H1 (cell line): ENCODE measurements at places on chromosomes 7 and 10. TPM values are rescaled to one million over a fixed set of nuclear protein-coding genes. Genes with fewer than 3 reads are reported as not detected.

Gene ETV1
- 87.5 and 91.2 TPM in 2 replicates for total RNA-seq

Gene BPGM
- total RNA-seq: 15.3 and 17.4 TPM in 2 replicates

Gene SERPINE1
- total RNA-seq: 5.6 and 6.8 TPM in 2 replicates

Gene INMT
- 0.60 and 0.84 TPM in 2 replicates for total RNA-seq

Gene CASP7
- total RNA-seq: 4.1 and 5.0 TPM in 2 replicates

Gene BMPER
- total RNA-seq: 0.69 and 0.88 TPM in 2 replicates

Gene AGBL3
- total RNA-seq: 1.9 and 2.0 TPM in 2 replicates

Gene MALRD1
- 0.32 and 0.92 TPM in 2 replicates for total RNA-seq

DNA sequence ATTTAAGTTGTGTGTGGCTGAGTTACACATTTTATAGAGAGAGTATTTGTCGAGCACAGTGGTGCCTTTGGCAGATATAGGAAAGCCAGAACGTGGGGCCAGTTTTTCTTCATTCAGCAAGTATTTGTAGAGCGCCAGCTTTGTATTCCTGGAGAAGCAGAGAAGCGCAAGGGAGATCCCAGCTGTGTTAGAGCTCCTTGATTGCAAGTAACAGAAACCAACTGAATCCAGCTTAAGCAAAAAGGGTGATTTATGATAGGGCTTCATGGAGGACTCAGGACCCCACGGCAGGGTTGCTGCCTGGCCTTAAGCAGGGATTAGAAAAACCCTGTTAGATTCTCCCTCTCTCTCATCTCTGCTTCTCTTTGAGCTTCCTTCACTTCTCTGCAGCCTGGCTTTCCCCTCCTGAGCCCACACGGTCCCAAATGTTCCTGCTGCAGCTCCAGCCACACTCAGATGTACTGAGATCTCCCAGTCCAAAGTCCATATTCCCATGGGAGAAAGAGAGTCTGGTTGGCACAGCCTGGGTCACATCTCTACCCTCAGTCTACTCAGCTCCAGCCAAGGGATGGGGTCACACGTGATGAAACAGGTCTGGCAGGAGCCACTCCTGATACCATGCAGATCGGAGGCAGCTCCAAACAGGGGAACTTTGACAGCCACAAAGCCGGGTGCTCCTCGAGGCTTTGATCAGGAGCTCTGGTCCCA, 16.7 kb downstream of the UBTD1 start:
- no peaks in the 10 kb centered on the region; the same call in 1 of the 2 replicates for H3K27me3 ChIP-seq
- DNase-seq: no peak
- H3K4me1 ChIP-seq: peaks cover 10% of the 10 kb centered on the region

DNA sequence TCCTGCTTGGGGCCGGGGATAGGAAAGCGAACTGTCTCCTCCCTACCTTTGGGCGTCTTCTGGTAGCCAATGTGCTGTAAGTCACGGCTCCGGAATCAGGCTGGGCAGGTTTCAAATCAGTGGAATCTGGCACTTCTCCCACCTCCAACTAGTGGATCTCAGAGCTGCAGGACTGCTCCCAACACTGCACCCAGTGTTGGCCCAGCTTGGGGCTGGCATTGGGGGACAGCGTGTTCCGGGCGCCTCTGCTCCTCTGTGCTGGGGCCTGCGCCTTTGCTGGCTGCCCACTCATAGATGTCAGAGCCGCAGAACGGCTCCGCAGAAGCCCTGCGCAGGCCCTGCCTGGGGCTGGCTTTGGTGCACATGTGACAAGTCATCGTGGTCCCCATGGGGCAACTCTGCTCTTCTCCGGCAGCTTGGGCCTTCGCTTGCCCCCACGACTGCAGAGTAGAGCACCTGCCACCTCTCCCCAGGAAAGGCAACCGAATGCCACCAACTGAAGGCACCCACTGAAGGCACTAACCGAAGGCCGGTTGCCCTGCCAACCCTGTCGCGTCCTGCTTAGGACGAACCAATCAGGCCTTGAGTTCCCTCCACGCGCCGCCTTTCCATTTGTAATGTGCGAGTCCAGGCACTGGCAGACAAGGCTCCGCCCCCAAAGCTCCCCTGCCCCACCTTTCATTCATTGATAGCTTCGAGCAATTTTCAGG, 85.5 kb upstream of the ABI1 start:
- no peaks in the 10 kb centered on the region for H3K4me1 ChIP-seq
- no peak for DNase-seq
- H3K4me3 ChIP-seq: no peak overlapping the region
- H3K27me3 ChIP-seq: no peaks in the 10 kb centered on the region
- no peaks in the 10 kb centered on the region for H3K36me3 ChIP-seq

DNA sequence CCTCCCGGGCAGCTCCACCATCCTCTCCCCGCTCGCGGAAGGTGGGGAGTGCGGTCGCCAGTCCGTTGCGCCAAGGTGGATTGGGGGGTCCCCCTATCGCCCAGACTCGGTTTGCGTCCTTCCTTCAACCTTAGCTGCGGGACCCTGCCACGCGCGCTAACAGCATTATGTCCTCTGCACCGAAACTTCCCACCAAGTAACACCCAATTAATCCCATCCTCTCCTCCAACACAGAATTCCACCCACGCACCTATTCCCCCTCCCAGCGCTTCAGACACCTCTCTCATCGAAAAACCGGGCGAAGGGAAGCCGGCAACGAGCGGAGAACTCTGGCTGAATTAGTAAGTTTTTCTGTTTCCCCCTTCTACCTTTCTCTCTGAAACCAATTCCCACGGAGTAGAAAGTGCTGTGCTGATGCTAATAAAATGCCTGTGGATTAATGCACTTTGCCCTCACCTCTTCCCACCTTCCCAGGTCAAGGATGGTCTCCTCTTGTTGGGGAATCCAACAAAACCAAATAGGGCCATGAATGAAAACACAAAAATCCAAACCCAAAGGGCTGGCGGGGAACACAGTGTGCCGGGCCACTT, 947 bp downstream of the HOXA3 start:
- H3K27ac ChIP-seq: no peak overlapping the region
- peaks cover 3% of the 10 kb centered on the region; the same call in 1 of the 2 replicates for H3K4me1 ChIP-seq
- peaks cover 100% of the 10 kb centered on the region for H3K27me3 ChIP-seq
- DNase-seq: peak; percentile 52
- H3K4me3 ChIP-seq: peak overlapping the region; percentile 29; the same call in 1 of the 2 replicates

DNA sequence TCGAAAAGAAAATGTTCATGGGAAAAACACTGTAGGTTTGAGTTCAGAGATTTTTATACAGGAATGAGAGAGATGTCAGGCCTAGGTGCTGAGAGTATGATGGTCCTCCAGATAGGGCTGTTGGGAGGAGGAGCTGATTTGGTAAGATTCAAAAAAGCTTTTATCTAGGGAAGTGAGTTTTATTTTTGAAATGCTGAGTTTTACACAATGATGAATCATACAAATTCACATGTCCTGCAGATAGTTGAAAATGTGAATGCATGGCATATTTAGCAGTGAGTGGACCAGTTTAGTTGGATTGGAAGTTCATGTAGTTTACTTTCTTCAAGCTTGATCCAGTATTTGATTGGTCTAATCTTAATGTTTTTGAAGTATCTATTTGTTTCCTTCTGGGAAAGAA, 154.8 kb downstream of the LRRC4 start:
- no peak for DNase-seq
- H3K27ac ChIP-seq: no peak overlapping the region
- H3K27me3 ChIP-seq: no peaks in the 10 kb centered on the region
- no peak overlapping the region for H3K4me3 ChIP-seq

DNA sequence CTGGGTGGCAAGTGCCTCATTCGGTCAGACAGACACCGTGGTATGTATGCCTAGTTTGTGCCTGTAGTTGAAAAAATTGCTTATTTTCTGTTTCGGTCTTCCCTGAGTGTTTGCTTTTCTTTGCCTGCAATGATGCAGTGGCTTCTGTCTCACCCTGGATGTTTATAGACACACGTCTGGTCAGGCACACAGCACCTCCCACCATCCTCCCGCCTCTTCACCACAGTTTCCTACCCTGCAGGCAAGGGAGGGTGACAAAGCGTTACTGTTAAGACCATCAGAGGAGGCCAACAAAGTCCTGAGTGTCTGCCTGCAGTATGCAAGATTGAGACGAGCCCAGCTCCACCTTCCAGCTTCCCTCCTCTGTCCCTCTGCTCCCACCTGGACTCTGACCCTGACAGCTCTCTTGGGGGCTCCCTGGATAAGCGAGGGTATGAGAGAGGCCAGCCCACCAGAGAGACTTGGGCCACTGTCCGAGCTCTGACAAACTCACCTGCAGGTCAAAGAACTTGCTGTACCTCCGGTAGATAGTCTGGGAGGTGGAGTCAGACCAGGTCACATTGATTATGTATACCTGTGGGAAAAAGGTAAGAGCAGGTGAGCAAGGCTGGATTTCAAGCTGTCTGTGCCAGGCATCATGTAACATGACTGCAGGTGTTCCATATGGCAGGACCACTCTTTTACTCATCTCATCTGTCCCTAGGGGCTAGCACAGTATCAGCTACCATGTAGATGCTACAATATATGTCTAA, 54.4 kb downstream of the SH3PXD2A start:
- no peak for DNase-seq
- H3K27me3 ChIP-seq: no peaks in the 10 kb centered on the region
- no peak overlapping the region for H3K27ac ChIP-seq
- H3K4me3 ChIP-seq: no peak overlapping the region
- no peaks in the 10 kb centered on the region for H3K4me1 ChIP-seq

- H3K4me3 ChIP-seq: no peak overlapping the region
- H3K27ac ChIP-seq: no peak overlapping the region
- no peaks in the 10 kb centered on the region; the same call in 1 of the 2 replicates for H3K4me1 ChIP-seq
- H3K27me3 ChIP-seq: no peaks in the 10 kb centered on the region
- DNase-seq: no peak
Observed at GRCh38 chr7:5685205-5685604, 96.3 kb downstream of the RNF216 start.

GRCh38 chr10:127386606-127387327, 162.3 kb upstream of the NPS start:
- H3K27ac ChIP-seq: no peak overlapping the region
- no peak for DNase-seq
- H3K4me3 ChIP-seq: no peak overlapping the region
- no peaks in the 10 kb centered on the region; the same call in 1 of the 2 replicates for H3K4me1 ChIP-seq
- no peaks in the 10 kb centered on the region for H3K27me3 ChIP-seq
- no peaks in the 10 kb centered on the region for H3K36me3 ChIP-seq

GRCh38 chr7:103691291-103691690, 245.3 kb upstream of the SLC26A5 start:
- H3K27ac ChIP-seq: no peak overlapping the region
- H3K27me3 ChIP-seq: no peaks in the 10 kb centered on the region
- DNase-seq: no peak
- no peaks in the 10 kb centered on the region for H3K36me3 ChIP-seq

DNA sequence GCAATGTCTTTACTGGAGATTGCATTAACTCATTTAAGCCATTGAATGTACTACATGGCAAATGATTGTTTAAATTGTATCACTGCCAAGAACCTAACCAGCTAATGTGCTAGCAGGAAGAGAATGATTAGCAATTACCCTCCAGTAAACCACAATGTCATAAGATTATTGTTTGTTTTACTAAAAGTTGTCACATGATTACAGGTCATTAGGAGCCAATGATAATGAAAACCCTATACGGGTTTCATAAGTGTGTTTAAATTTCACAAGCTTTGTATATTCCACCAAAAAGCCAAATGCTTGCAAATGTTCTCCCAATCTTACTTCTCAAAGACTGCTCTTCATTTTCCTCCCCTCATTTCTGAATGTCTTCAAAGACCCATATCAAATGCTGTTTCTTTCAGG, 76.5 kb upstream of the PPP1R3C start:
- no peaks in the 10 kb centered on the region for H3K36me3 ChIP-seq
- no peak overlapping the region for H3K27ac ChIP-seq
- no peak for DNase-seq
- H3K4me1 ChIP-seq: no peaks in the 10 kb centered on the region

DNA sequence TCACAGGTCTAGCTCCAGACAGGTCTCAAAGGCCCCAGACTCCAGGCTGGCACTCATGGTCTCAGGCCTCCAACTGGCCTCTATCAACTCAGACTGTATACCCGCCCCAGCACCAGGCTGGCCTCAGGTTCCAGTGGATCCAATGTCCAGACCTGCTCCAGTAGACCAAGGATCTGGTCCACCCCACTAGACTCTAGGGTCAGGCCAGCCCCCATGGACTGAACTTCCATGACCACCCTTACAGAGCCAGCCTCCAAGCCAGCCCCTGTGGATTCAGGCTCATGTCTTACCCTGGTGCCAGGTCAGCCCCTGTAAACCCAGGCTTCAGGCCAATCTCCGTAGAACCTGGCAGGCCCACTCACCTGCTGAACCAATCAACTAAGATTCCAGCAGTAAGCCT, 16.8 kb upstream of the GNAT3 start:
- no peak overlapping the region for H3K27ac ChIP-seq
- no peaks in the 10 kb centered on the region for H3K36me3 ChIP-seq
- H3K4me3 ChIP-seq: no peak overlapping the region
- no peaks in the 10 kb centered on the region for H3K27me3 ChIP-seq

- H3K27ac ChIP-seq: no peak overlapping the region
- no peak overlapping the region for H3K4me3 ChIP-seq
- DNase-seq: no peak
- no peaks in the 10 kb centered on the region for H3K4me1 ChIP-seq
Observed at GRCh38 chr10:133044401-133044811, 43.3 kb upstream of the ADGRA1 start.

DNA sequence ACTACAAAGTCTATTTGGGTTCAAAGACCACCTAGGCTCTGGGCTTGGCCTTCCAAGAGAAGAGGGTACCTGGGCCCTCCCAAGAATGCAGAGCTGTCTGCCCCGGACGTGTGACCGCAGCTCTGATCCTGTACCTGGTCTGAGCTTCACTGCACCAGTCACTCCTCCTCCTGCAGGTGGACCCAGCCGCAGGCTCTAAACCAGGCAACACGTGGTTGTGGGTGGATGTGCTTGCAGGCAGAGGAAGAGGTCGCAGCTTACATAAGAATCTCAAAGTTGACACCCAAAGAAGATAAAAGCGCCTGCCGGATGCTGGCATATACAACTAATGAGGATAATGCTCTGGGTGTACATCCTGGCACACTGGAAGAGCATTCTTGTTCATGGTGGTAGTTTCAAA, 9.4 kb upstream of the PFKP start:
- H3K27me3 ChIP-seq: no peaks in the 10 kb centered on the region
- no peak for DNase-seq

GRCh38 chr10:61941202-61941681, 39.7 kb downstream of the ARID5B start:
- H3K36me3 ChIP-seq: no peaks in the 10 kb centered on the region
- no peak overlapping the region for H3K4me3 ChIP-seq
- no peaks in the 10 kb centered on the region for H3K27me3 ChIP-seq
- no peaks in the 10 kb centered on the region for H3K4me1 ChIP-seq
- no peak overlapping the region for H3K27ac ChIP-seq
- DNase-seq: no peak

DNA sequence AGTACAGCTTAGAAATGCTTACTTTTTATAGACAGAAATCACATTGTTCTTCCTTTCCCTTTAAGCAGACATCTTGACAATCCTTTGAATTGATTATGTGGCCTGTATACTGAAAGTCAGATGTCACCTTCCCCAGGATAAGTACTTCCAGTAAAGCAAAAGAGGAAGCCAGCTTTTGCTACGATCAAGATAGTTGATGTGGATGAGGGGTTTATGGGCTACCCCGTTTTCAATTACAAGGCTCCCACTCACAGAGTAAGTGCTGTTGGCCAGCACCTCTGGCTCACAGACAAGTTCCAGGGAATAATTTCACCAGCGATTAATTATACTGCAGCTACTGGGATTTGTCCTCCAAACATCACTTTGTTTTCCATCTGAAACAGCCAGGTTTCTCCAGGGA, 95.1 kb upstream of the SAMD8 start:
- no peak overlapping the region for H3K4me3 ChIP-seq
- no peaks in the 10 kb centered on the region for H3K27me3 ChIP-seq
- H3K4me1 ChIP-seq: no peaks in the 10 kb centered on the region
- peaks cover 3% of the 10 kb centered on the region; the same call in 1 of the 2 replicates for H3K36me3 ChIP-seq

GRCh38 chr10:76009531-76009930, 578.1 kb downstream of the LRMDA start:
- H3K27ac ChIP-seq: no peak overlapping the region
- DNase-seq: no peak
